ENCODE measurements at places on chromosomes 7 and 10. TPM values are rescaled to one million over a fixed set of nuclear protein-coding genes. Genes with fewer than 3 reads are reported as not detected.

SKIDA1 gene
- total RNA-seq: 1.0 TPM

DNA sequence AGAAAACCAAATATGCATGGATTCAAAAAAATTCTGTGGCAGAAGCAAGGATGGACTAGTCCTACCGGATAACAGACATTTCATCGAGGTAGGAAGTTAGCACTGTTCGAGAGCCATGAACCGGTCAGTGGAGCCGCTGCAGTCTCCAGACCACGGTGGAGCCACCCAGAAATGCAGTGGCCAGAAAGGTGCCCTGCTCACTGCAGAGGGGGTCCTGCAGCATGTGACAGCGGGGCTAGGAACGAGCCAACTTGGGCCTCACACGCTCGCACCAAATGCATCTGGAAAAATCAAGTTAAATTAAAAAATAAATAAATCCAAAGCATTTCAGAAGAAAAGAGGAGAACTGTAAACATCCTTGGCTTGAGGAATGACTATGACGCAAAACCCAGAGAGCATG is 13.1 kb upstream of the CFAP46 start:
- DNase-seq: no peak

GRCh38 chr7:106590209-106590816 is 70.6 kb downstream of the CCDC71L start:
- DNase-seq: peak; percentile 70

- no peak for DNase-seq
Measured at GRCh38 chr7:87934699-87935383, 790 bp downstream of the ADAM22 start.

NUDT13 gene
- total RNA-seq: 4.7 TPM

- no peak for DNase-seq
Measured at GRCh38 chr10:51427758-51428157, 271.6 kb downstream of the CSTF2T start.

PHKG1 gene
- total RNA-seq: 0.29 TPM

DNA sequence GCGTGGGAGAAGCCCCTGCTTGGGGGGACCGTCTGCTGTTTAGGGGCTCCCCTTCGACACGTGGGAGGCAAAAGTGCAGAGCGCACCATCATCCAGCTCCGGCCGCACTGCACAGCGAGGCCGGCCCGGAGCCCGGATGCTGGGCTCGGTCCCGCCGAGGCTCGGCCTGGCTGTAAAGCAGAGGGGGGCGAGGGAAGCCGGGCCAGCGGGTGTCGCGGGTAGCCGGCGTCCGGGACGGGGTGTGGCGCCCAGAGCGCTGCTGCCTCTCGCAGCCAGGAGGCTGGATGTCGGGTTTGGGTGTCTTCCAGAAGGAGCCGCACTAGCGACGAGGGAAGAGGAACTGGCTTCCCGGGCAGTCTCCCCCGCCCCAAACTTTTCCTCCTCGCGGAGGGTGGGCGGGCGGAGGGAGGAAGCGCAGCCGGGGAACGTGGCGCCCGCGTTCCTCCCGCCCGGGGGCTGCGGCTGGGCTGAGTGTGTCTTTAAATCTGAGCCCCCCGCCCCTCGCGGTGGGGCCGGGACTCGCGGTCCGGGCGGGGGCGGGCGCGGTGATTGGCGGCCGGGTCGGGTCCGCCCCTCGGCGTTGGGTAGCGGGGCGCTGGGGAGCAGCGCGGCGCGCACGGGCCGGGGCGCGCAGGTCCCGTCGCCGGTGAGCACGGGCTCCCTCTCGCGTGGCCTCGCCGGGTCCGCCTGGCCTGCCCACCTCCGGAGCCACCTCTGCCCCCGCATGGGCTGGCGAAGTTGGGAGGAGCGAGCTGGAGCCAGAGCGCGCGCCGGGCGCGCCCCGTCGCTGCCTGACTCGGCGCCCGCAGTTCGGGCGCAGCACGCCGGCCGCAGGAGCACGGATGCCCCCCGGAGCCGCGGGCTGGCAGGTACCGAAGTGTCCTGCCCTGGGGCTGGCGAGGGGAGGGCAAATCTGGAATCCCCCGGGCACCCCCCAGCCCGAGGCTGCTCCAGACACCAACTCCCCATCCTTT is at the start of gene PALD1:
Gene PALD1, plus strand, starts transcription at position 577 of the 974 bp plus-strand sequence. CDS start 47,185 bp downstream, outside the sequence.
- DNase-seq: peak; percentile 57

- no peak for DNase-seq
Measured at GRCh38 chr10:60280475-60280874, 109.2 kb downstream of the ANK3 start.

GRCh38 chr10:43863859-43864591 is 215.3 kb upstream of the ZNF32 start:
- DNase-seq: no peak

GRCh38 chr10:89165923-89166322 is 41.2 kb downstream of the CH25H start:
- no peak for DNase-seq

DNA sequence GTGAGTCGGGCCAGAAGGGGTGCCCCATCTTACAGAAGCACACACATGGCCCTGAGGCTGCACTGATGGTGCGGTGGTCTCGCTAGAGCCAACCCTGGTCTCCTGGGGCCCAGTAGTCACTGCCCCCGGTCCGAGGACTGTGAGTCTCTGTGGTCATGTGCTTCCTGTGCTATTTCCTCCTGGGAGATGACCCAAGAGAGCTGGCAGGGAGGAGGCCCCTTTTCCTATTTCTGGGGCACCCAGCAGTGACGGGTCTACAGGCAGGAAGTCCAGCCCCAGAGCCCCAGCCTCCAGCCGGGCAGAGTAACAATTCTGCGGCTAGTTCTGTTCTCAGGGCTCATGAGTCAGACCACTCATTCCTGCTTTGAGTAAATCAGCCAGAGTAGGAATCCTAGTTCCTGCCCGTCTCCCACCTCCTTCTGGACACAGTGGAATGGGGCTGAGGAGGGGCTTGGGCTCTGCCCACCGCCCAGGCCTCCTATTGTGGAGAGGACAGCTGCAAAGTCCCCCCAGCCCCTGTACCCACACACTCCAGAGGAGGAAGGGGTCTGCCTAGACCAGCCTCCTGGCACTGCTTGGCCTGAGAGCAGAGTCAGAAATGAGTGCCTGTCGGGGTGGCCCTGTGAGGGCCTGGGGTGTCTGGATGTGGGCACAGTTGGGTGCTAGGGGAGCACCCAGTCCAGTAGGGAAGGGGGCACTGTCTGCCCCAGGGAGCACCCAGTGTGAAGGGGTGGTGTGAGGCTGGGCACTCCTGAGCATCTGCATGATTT is 80.5 kb upstream of the PPIF start:
- DNase-seq: no peak

- DNase-seq: no peak
Measured at GRCh38 chr7:2405201-2405600, 1.8 kb downstream of the CHST12 start.

GRCh38 chr10:12961416-12962205 is 39.9 kb downstream of the CCDC3 start:
- no peak for DNase-seq

- DNase-seq: no peak
Measured at GRCh38 chr7:75667938-75668337, 70.8 kb downstream of the HIP1 start.

DNA sequence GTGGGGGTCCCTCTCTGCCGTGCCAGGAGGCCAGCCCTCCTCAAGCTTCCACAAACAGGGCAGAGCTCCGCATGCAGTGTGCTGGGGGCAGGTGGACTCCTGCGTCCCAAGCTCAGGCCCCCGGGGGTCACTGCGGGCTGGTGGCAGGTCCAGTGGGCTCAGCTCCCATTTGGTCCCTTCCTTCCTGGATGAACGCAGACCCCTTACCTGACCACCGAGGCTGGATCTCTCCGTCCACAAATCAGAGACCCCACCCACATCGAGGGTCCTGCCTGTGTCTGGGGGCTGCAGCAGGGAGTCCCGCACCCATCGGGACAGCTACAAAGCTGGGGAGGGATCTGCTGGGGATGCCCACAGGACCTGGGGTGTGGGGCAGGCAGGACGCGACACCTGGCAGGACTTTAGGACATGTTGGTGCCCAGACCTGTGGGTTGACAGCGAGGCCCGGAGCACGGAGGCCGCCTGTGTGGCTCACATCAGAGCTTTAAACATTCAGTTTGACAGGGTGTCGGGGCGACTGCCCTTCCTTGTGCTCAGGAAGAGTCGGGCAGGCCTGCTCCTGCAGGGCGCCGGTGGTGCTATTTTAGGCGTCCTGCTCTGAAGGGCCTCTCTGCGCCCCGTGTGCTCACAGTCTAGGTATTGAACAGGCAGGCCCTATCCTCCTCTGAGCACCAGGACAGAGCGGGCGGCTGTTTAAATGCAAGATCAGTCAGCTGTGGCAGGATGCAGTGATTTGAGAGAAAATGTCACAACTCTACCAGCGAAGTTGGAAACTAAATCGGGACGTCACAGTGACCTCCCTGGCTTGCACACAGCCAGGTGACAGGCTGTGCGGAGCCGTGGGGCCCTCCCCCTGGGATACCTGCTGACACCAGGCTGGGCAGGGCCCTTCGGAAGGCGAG is 15.9 kb upstream of the CFAP46 start:
- no peak for DNase-seq

DNA sequence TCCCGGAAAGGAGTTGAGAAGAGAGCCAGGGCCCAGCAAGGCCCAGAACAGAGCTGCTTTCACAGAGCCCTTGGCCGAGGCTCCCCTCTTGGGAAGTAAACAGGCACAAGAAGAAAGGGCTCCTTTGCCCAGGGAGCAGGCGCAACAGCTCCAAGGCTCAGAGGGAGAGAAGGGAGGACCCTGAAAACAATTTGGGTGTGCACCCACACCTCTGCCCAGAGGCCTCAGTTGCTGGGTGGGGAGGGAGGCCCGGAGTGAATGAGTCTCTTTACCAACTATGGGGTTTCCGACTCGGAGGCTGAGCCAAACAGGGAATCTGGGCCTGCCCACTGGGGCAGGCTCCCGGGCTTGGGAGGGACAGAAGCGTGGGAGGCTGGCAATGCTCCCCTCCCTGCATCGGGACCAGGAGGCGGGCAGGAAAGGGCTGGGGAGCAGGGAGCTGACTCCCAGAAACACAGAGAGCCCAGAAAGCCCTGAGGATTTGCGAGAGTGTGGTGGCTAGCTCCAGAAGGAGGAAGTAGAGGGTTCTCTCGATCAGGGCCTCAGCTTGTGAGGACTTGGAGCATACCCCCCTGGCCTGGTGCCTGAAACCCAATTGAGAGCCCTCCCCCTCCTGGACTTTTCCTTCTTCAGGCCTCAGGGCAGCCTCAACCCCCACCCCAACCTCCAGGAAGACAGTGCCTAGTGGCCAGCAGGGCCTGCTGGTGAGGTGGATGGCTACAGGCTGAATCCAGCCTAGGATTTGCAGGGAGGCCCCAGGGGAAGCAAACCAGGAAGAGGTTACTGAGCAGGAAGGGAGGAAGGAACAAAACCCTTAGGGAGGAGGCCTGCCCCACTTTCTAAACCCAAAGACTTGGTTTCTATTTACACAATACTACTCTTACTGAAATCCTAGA is 6.2 kb downstream of the C10orf105 start:
- peak; percentile 64 for DNase-seq

ELOVL3 gene
- 0.86 TPM for total RNA-seq

- no peak for DNase-seq
Measured at GRCh38 chr10:75404815-75405597, 3.4 kb upstream of the ZNF503 start.

DNA sequence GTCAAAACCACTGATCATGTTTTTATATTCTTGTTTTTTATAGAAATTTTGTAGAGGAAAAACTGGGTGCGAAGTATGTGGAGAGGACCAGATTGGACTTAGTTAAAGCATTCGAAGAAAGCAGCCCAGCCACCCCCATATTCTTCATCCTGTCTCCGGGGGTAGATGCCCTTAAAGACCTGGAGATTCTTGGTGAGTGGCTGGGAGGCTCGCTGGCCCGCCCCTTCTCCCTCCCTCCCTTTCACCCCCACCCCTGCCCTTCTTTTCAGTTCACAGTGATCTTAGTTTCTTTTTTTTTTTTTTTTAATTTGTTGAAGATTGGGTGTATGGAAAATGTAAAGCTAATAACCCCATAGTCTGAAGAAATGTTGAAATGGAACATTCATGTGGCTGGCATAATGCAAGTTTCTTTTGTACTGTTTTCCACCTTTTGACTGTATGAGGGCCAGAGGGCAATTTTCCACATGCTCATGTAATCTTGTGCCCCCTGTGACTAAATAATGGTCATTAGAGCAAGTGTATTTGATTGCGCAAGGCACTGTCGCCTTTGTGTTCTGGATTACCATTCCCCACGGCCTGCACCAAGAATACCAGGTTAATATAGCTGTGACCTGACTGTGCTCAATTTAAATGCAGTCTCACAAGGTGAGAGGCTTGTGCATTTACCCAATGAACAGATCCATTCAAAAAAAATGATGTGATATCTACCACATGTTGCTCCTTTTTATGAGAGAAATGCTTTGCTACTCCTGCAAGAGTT is 77.7 kb downstream of the CDCA7L start:
- DNase-seq: no peak

- no peak for DNase-seq
Measured at GRCh38 chr10:84901885-84902284, 573.5 kb downstream of the CCSER2 start.

- peak; percentile 46 for DNase-seq
Measured at GRCh38 chr10:31620226-31621151, 301.5 kb downstream of the ZEB1 start.

DNA sequence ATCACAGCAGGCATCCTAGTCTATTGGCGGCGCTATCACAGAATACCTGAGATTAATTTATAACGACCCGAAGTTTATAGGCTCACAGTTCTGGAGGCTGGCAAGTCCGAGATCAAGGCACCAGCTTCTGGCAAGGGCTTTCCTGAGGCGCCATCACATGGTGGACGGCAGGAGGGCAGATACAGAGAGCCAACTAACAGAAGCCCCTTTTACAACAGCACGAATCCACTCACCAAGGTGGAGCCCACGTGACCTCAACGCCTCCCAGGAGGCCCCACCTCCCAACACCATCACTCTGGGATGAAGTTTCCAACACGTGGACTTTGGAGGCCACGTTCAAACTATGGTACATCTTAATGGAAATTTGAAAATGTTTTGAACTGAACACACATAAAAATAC is 255.3 kb downstream of the ELFN1 start:
- peak; percentile 34 for DNase-seq

GRCh38 chr10:6926971-6927370 is 346.9 kb upstream of the PRKCQ start:
- DNase-seq: no peak

CYP3A4 gene
- 0.07 TPM for total RNA-seq

ARMH3 gene
- total RNA-seq: 0.73 TPM

DNA sequence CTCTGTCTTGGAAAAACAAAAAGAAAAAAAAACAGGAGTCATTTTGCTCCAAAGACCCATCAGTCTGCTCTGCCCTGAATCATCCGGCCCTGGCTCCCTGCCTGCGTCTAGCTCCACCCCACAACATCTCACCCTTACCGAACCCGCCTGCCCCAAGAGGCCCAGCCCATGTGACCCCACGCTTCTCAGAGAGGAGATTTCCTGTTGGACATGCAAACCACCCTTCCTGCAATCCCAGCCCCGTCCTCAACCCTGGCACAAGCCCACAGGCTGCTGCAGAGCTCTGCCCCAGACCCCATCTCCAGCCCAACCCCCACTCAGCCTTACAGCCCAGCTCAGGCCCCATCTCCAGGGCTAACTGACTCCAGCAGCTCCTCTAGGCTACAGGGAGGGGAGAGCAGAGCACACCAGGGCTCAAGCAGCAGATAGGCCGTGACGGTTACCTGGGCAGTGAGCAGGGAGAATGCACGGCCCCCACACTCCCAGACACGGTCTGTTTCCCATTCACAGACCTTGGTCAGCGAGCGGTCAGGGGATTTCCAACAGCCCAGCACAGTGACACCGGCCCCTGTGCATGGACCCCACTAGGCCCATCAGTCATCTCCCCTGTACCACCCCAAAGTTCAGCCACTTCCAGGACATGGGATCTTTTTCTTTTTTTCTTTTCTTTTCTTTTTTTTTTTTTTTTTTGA is 69.9 kb upstream of the GTF2I start:
- DNase-seq: peak; percentile 67

GRCh38 chr7:71526106-71526505 is 394.2 kb downstream of the GALNT17 start:
- DNase-seq: no peak

All from K562 (cell line).